ENCODE measurements at places on chromosomes 12 and 14.

GRCh38 chr12:8629486-8630033, 16.9 kb upstream of the AICDA start:
- no peak for DNase-seq

DNA sequence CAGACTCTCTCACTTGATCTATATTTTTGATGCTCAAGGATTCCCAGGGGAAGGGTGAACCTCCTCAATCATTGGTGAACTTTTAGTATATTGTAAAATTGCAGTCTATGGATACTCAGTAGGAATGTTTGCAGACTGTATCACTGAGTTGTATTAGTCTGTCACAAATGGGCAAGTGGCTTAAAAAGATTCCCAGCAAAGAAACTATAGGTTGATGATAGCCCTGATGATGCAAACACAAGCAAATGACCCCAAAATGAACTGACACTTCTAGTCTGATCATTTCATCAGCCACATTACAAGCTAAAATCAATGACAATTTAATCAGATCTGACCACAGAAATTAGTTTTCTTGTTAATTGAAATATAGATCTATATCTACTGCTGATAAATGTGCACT, 59.5 kb downstream of the RTN1 start:
- no peak for DNase-seq

- DNase-seq = peak; percentile 57
Measured at GRCh38 chr12:124898200-124898922, 16.1 kb downstream of the UBC start.

DNA sequence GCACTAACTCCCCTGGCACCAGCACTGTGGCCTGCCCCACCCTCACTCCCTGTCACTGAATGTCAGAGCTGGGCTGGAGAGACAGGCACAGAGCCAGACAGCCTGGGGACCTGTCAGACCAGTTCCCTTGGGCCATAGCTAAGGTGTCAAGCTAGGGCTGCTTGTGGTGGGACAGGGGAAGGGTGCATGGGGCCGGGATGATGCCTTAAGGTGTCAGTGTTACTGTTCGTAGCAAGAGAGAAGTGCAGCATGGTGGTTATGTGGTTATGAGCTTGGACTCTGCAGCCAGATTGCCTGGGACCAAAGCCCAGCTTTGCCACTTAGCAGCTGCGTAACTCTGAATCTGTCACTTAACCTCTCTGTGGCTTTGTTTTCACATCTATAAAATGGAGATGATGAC, 3.8 kb downstream of the RAPGEF3 start:
- DNase-seq = no peak

GRCh38 chr14:75182821-75183220, 6.4 kb upstream of the TMED10 start:
- no peak for DNase-seq

DNA sequence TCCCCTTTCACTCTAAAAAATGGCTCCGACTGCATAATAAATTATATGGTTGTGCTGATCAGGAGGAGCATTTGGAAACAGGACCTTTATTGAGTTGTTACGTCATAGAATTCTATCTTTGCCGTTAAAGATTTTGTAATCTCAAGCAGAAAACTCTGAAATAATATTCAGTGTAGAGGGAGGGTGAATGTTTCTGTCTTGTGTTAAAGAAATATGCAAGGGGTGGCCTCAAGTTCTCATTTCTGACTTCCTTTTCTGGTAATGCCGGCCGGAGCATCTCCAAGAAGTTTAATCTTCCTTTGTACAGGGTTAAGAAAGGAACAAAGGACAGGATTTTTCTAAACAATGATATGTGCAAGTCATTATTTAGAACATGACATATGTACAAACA, 165.1 kb downstream of the SLC38A4 start:
- no peak for DNase-seq

GRCh38 chr14:61838661-61839245, 76.5 kb downstream of the SNAPC1 start:
- DNase-seq = no peak

DNA sequence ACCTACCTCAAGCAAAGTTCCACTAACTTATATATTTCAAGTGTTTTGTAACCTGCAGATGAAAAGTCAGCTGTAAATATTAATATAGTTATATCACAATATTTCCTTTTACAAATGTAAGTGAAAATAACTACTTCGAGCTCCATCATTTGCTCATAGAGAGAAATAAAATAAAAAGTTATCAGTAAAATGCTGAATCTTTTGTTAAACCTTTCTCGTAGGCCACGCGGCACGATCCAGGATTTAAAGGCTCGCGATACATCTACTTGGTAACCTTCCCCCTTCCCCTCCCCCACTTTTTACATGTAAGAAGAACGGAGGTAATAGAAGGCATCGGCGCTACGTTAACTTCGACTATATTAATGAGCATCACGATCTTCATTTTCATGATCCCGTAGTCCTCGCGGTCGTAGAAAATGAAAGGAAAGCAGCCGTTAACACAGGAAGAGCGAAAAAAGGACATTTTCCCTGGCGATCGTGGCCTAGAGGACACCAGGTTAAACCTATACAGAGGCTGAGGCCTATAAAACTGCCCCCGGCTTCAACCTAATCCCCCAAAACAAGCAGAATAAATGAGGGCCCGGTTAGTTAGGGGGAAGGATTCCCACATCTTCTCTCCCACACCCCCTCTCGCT, 508 bp downstream of the HNRNPC start:
- DNase-seq = no peak

DNA sequence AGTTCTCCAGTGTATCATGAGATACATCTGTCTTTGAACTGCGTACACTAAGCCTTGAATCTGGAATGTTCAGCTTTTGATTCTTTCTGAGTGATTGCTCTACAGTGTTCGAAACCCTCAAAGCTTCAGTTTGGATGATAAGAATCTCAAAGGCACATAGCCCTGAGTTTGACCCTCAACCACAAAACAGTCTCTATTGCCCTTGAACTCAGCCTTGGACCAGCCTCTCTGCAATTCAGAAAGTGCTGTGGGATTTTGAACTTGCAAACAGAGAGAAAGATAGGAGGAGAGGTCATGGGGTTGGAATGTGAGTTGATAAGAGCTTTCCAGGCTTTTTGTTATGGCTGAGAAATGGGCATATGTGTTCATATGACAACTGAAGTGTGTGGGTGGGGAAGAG, 100.3 kb downstream of the MYRFL start:
- DNase-seq = no peak

DNA sequence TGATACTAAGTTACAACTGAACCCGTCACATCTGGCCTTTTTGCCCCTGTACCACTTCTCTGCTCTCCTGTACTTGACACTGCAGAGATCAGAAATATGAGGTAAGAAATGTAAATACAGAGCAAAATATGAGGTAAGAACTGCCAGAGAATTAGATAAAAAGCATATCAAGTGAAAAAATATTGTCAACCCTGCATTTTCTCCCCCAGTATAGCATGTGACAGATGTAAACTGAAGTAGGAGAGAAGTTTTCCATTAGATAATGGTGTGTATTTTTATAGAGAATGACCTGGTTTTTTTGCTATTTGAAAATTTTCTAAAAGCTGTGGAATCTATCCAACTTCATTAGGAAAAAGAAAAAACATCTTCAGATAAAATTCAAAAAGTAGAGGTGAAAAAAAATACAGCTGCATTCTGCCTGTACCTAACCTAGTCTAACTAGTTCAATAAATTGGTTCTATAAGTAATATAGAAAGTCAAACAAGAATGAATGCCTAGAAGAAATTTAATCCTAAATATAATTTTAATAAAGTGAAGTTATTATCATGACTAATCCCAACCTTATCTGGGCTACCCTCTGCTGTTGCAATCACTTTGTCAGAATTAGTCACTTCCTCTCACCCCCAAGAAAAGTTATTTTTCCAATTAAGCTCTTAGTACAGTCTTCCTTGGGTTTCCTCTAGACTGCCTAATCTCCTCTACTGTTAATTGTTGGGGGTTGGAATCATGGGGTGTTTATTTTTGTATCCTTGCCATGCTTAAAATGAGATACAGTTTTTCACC, 210.0 kb downstream of the RASSF9 start:
- DNase-seq = no peak

GRCh38 chr12:5000658-5001385, 42.9 kb upstream of the KCNA5 start:
- no peak for DNase-seq

DNA sequence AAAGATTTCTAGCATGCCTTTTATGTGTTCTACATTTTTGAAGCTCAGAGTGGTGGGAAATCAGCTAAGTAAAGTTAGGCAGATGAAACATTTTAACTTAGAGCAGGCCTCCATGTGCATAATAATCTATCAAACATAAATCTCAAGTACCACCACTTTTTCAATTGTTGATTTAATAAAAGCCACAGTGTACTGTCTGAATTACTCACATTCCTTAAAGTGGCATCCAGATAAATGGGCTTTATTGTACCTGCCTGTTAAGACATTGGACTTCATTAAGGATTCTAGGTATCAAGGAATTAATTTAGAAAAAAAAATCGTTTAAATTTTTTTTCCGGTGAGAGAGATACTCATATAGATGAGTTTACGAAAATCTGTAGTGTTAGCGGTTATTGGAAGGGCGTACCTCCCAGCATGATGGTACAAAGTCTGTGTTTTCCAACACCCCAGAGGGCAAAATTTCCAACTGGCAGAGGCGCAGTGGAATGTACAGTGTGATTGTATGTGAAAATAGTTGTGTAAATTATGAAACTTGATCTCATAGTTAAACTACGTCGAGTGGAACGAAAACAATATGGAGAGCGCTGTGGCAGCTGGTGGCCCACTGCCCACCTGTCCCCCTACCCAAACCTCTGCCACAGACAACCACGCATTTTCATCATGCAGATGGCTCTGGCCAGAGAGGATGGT, 25.0 kb downstream of the ELK3 start:
- no peak for DNase-seq

DNA sequence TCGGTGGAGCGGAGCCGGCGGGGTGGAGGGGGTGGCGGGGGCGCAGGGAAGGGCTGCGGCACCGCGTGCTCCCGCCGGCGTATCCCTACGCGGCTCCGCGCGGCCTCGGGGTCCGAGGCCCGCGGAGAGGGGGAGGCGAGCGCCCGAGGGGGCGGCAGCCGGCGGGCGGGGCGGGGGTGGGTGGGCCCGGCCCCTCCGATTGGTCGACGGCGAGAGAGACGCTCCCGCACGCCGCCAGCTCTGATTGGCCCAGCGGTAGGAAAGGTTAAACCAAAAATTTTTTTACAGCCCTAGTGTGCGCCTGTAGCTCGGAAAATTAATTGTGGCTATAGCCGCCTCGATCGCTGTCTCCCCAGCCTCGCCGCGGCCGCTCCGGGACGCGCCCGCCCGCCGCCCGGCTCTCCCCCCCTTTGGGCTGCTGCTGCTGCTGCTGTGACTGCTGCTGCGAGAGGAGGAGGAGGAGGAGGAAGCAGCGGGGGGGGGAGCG, at the start of gene FOXG1:
Gene FOXG1, plus strand, starts transcription at position 319 of the 487 bp plus-strand sequence. CDS start 493 bp downstream, outside the sequence.
- DNase-seq = no peak
